ENCODE measurements at places on chromosomes 7 and 10.

DNA sequence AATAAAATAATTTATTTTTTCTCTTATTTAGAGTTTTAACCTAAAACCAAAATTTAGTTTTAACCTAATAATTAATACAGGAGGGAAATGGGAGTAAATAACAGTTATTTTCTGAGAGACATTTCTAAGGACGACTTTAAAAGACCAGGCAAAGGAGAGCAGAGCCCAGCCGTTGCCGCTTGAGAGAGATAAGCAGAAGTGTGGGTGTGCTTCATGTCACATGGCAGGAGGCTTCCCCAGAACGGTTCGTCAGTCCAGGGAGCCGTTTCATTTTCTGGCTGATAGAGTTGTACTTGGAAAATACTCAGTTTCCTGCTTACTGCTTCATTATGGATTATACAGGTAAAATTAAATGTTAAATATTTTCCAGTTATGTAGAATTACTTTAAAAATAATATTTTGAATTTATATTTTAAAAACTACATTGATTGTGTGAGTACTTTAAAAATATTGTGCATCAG is 61.4 kb downstream of the ST7 start:
- DNase-seq, result no peak

- DNase-seq, result no peak
These were observed 32.4 kb downstream of the UNC5B start for GRCh38 chr10:71244431-71245419.

GRCh38 chr7:83655951-83656556 is 7.1 kb upstream of the SEMA3E start:
- DNase-seq, result no peak

GRCh38 chr7:44103566-44103922 is 601 bp upstream of the AEBP1 start:
- no peak for DNase-seq

DNA sequence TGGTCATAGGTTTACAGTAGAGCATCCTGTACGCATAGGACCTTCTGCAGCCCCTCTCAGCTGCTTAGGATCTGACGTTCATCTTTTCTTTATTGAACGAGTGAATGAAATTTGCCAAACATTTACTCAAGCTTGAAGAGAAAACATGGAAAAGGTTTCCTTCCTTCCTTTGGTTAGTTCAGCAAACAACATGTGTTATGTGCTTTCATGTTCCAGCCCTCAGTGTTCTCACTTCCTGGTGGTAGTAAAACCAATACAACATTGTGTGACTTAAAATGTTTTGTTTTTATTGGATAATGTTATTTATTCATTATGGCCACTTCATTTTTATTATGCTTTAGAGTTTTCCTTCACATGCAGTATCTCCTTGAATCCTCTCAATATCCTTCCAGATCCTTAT is 1.4 kb upstream of the CDCA7L start:
- DNase-seq, result no peak

DNA sequence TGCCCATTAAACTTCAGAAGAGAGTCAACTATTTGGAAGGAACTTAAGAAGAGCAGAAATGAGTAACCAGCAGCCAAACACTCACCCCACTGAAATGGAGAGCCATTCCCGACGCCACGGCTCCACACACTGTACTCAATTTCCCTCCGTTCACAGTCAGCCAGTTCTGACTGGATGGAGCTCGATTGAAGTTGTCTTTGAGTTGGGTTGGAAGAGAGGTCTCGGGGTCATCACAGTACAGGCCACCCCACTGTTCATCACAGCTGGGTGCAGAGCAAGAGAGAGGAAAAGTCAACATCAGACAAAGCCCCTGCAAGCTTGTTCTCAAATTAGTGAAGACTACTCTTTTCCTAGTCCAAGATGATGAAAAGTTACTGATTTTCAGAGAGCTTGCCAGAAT is 75.9 kb upstream of the SLC26A5 start:
- DNase-seq, result no peak

- DNase-seq, result no peak
These were observed 316.7 kb downstream of the CCDC3 start for GRCh38 chr10:12684784-12685183.

DNA sequence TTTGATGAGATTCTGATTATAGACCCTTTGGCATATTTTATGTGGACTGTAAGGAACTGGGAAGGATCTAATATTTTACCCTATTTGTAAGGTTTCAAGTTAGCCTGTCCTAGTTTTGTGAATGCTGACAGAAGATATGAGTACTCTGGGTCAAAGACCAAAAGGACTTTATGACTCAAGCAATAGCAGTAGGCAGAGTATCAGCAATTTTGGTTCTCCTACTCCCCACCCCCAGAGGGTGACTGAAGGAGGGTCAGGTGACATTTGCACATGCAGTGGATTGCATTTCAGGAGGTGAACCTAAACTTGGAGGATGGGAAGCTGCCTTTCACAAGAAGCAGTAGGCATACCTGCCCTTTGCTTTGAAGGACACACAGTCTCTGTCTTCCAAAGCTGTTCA is 84.0 kb upstream of the KLF6 start:
- DNase-seq, result no peak

DNA sequence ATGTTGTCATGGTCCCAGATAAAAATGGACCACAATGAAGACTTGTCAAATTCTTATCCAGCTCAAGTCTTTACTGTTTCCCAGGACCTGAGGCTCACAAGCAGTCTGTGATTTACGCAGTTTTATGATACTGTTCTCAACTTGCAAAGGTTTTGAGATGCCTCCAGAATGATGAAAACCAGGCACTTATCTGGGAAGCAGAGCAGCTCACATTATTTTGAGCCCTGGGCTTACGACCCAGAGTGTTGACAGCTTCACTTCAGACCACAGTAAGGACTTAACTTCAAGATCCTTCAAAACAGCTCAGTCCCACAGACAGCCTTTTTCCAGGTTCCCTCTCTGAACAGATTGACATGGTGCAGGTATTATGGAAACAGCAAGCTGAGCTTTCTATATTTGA is 236.1 kb downstream of the RNLS start:
- no peak for DNase-seq

DNA sequence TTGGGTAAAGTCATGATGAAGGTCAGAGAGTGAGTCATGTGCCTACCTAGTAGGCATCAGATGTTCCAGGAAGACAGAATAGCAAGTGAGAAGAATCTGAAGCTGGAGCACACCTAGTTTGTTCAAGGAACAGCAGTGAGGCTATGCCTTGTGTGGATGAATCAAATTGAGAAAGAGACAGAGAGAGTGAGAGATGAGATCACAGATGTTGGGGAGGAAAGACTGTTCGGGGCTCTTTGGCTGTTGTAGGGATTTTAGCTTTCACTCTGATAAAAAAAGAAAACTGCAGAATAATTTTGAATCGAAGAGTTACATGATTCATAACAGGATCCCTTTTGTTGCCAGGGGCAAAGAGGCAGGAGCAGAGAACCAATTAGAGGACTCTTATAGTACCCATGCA is 6.3 kb downstream of the LIPF start:
- DNase-seq, result no peak

- DNase-seq, result no peak
These were observed 9.6 kb upstream of the MYPN start for GRCh38 chr10:68099736-68100135.

DNA sequence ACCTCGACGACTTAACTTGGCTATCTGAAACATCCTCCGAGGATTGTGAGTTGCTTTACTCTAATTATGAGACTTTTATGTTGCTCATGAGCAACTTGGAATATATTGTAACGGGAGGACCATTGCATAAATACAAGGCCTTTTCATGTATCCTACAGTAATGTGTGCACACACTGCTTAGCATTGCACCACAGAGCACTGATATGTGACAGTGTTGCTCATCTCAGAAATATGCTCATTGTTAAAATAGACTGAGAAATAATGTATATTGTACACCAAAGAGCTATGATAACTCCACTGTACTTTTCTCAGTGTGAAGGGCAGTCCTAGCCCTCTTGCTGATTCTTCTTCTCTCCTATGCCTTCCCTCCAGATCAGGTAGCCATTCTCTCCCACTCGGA is 102.8 kb upstream of the CDK13 start:
- no peak for DNase-seq

DNA sequence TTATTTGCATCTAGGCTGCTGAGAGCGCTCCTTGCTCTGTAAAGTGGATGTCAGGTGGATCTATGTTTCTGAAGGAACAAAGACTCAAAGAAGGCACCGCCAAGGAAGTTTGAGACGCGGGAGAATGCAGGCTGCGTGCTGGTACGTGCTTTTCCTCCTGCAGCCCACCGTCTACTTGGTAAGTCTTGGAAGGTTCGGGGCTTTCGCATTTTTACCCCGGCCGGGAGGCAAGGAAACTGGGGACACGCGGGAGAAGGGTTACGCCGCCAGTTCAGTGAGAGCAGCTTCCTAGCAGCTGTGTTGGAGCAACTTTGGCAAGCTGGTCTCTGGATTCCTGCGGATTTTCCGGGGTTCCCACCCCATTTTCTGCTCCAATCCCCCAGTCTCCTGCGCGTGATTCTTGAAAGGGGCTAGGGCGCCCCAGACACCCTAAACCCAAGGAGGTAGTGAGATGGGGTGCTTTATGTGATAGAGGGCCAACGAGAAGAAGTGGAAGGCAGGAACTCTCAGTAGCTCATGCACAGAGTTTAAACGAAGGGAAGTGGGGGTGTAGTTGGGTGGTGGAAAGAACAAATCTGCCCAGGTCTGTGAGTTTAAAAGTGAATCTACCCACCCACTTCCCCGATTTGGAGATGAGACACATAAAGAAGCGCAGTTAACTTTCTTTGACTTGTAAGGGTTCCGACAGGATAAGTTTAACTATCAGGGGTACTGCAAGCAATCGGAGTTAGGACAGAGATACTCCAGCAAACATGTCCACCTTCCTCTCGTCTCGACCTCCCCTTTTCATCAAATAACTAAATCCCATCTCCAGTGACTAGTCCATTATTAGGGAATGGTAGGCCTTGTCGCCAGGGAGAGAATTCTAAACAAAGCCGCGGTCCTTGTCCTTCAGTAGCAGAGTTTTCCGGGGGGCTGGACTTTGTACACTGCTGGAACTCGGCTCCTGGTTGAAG is 2.5 kb downstream of the NXPH1 start:
- DNase-seq, result no peak

- DNase-seq, result no peak
These were observed 28.7 kb downstream of the CHST15 start for GRCh38 chr10:124064676-124065075.

GRCh38 chr10:125087191-125087896 is 73.0 kb downstream of the CTBP2 start:
- no peak for DNase-seq

DNA sequence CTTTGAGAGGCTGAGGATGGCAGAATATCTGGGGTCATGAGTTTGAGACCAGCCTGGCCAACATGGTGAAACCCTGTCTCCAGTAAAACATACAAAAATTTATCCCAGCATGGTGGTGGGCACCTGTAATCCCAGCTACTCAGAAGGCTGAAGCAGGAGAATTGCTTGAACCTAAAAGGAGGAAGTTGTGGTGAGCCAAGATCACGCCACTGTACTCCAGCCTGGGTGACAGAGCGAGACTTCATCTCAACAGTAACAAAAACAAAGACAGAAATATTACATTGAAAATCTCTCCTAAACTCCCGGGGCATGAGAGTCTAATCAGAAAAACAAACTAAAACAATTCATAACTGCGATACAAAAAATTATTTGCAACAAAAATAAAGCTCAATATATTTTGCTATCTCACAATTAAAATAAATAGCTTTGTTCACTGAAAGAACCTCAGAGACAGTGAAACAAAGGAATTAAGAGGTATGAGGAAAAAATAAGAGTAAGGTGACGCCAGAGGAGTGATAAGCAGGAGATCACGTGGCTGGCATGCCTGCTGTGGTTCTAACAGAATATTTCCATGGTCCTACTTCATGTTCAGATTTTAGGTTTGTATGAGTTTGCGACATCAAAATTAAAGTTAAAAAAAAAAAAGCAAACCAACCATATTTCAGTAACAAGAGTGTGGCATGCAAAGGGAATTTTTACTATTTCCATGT is 527.7 kb upstream of the POM121L12 start:
- DNase-seq, result no peak

GRCh38 chr10:72328045-72328828 is 26.5 kb downstream of the DNAJB12 start:
- no peak for DNase-seq

DNA sequence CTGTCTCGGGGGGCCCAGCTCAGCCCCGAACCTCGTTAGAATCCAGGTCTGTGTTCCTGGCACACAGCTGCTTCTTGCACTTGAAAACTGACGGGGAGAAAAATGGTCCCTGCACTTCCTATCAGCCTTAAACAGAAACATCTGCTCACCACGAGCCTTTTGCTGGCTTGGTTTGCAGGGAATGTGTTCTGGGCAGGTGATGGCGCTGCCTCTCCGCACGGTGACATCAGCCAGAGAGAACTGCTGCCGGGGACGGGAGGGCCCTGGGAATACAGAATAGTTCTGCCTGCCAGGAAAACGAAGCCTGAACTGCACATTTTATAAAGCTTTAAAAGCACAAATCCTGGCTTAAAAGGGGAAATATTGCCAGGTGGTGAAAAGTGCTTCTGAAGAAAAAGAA is 622.5 kb downstream of the TYW1 start:
- DNase-seq, result no peak

DNA sequence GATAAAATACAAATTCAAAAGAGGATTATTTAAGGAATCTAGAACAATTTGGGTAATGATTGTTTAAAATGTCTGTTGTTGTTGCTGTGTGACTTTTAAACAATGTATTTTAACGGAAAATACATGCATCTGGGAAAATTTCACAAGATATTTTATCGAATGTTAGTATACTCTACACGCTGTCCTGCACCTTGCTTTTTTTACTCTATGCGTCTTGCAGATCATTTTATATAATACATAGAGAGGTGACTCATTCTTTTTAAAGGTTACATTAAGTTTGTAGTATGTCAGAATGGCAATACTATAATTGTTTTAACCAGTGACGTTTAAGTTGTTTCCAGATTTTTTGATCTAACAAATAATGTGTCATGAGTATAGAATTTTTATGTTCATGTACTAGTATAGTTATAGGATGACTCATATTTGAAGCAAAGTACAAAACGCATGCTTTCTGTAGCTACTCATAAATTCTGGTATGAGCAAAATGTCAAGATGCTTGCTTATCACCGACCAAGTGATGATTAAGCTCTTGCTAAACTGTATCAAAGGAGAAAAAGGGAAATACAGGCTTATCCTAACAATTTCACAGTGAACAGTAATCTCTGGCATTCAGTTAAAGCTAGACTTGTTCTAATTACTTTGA is 4.9 kb downstream of the DKK1 start:
- no peak for DNase-seq

GRCh38 chr7:24245362-24245761 is 38.6 kb upstream of the NPY start:
- no peak for DNase-seq

- DNase-seq, result no peak
These were observed 70.3 kb downstream of the PON1 start for GRCh38 chr7:95253986-95254385.

DNA sequence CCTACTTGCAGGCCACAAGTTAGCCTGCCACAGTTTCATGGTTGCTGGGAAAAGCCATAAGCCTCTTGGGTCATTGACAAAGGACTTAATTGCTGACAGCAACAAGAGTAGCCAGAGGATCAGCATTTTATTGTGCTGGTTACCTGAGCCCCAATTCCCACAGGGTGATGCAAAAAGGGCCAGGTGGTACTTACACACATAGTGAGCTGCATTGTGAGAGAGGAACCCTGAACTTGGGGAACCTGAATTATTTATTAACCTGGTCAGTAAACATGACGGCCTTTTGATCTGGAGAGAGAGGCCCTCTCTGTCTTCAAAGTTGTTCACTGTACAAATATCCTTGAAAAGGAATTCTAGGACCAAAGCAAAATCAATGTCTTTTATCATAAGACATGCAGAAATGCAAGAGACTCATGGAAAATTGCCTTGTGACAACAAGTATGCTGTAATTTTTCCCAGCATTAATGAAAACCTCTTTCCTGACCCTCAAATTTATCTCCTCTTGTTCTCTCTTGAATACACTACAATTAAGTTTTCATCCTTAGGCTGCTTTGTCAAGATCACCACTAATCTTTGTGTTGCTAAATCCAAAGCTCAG is 102.9 kb upstream of the PHYHIPL start:
- no peak for DNase-seq

Data from stimulated activated CD4-positive, alpha-beta T cell treated with anti-CD3 and anti-CD28 coated beads, Interleukin-12 subunit alpha, Interleukin-12 subunit beta, amount 100 ng/mL, for 48 hours (primary cell).